ENCODE measurements at places on chromosomes 6 and 20. TPM values are rescaled to one million over a fixed set of nuclear protein-coding genes. Genes with fewer than 3 reads are reported as not detected.
A peak's percentile ranks its signal among the peaks of the same experiment; 100 is the strongest.

- no peaks in the 10 kb centered on the region for H3K27me3 ChIP-seq
- H3K36me3 ChIP-seq: no peaks in the 10 kb centered on the region
- H3K4me1 ChIP-seq: no peaks in the 10 kb centered on the region
- no peak overlapping the region for H3K4me3 ChIP-seq
- H3K27ac ChIP-seq: no peak overlapping the region
These were observed 122.3 kb downstream of the TBXT start for GRCh38 chr6:166045173-166045859.

DNA sequence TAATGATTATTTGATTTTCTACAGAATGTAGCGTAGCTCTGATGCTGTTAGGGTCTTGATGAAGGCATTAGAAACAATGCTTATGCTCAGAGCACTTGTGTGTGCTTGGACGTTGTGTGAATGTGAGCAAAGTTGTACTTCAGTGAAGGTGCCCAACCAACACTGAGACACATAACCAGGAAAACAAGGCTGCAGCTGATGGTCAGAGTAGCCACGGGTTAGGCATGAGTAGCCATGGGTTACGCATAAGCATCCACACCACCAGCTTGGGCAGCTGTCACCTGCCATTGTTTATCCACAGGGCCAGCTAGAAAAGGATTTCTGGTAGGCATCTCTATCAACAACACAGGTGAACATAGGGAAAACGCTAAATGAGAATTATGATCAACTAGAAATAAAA lies 326.6 kb downstream of the NRN1 start:
- H3K27me3 ChIP-seq: no peaks in the 10 kb centered on the region
- no peak overlapping the region for H3K27ac ChIP-seq
- no peaks in the 10 kb centered on the region for H3K4me1 ChIP-seq
- no peak for DNase-seq

DNA sequence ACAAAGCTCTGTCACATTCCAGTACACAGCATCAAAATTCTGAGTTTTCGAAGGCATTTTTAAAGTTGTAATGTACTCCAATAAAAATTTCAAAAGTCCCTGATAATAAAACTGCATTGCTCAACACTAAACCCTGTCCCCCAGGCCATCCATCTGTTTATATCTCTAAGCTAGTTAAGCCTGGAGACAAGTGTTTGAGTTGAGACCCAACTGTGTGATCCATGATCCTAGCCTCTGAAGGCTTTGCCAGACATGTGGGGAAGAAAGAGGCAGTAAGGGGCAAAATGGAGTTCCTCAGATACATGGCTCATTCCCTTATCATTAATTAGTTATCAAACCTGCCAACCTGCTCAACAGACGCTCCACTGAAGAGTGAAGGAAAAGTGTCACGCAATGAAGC lies 198.4 kb downstream of the ISM1 start:
- no peak for DNase-seq
- H3K27me3 ChIP-seq: no peaks in the 10 kb centered on the region
- H3K27ac ChIP-seq: no peak overlapping the region

DNA sequence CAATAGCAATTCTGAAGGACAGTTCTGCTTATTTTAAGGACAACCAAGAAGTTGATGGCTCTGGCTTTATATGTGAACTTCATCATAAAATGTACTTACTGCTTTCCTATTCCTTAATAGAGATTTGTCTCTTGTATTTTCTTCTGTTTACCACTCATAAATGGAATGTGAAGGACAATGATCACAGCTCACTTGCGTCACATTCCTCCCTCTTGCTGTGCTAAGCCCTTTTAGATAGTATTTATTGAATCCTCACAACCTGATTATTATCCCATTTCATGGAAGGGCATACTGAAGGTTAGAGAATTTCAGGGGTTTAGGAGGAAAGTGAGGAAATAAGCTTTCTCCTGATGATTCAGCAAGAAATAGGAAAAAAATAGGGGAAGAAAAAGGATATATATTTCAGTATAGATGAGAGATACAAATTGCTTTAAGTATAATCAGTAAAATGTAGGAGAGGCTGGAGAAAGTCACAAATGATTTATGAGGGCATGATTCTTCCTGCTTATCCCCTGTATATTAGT lies 132.9 kb downstream of the AIG1 start:
- H3K4me1 ChIP-seq: no peaks in the 10 kb centered on the region
- H3K27ac ChIP-seq: no peak overlapping the region
- DNase-seq: no peak
- H3K4me3 ChIP-seq: no peak overlapping the region
- peaks cover 4% of the 10 kb centered on the region for H3K36me3 ChIP-seq

DNA sequence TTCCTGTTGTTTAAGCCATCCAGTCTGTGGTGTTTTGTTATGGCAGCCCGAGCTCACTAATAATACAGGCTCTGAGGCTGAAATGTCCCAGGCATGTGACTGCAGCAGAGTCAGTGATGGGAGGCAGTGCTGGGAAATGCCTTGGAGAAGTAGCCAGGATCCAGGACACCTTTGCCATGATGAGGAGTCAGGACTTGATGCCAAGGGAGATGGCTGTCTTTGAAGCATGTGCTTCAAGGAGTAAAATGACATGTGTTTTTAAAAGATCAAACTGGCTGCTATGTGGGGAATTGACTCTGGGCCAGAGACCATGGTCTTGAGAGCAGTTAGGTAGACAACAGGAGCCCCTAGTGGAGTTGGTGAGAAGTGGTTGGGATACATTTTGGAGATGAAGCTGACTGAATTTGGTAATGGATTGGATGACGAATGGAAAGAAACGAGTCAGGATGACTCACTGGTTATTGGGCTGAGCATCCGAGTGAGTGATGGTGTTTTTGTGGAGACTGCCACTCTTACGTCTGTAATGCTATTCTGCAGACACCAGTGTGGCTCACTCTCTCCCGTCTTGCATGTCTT lies 322.2 kb downstream of the PLCB1 start:
- no peaks in the 10 kb centered on the region for H3K36me3 ChIP-seq
- no peak for DNase-seq
- H3K4me3 ChIP-seq: no peak overlapping the region
- no peak overlapping the region for H3K27ac ChIP-seq
- no peaks in the 10 kb centered on the region for H3K27me3 ChIP-seq

SCGN gene
- total RNA-seq: not detected

TRIM31 gene
- not detected for total RNA-seq

- no peak overlapping the region for H3K27ac ChIP-seq
- H3K4me3 ChIP-seq: no peak overlapping the region
- H3K27me3 ChIP-seq: no peaks in the 10 kb centered on the region
- no peak for DNase-seq
These were observed 441.8 kb upstream of the DEFB115 start for GRCh38 chr20:30815577-30816181.

- no peaks in the 10 kb centered on the region for H3K27me3 ChIP-seq
- H3K36me3 ChIP-seq: no peaks in the 10 kb centered on the region
- peak overlapping the region; percentile 27 for H3K27ac ChIP-seq
- no peak overlapping the region for H3K4me3 ChIP-seq
These were observed 182.3 kb downstream of the MTFR2 start for GRCh38 chr6:136067731-136068341.

DNA sequence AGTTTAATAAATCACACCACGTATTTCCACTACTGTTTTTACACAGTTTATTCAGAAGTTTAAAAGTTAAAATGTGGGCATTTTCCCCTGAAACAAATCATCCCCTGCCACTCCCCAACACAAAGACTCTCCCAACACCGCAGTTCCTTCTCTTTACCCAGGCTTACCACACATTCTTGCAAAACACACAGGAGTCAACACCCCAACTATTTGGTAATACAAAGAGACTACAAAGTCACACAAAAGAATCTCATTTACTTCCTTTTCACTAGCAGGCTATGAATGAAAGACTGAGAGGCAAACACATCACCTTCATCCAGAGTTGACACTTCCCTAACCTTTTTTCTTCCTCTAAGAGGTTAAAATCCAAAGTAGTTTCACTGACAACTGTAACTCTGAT lies 51.1 kb downstream of the KCTD20 start:
- no peak overlapping the region for H3K4me3 ChIP-seq
- no peak for DNase-seq
- no peak overlapping the region for H3K27ac ChIP-seq
- H3K36me3 ChIP-seq: no peaks in the 10 kb centered on the region
- no peaks in the 10 kb centered on the region for H3K27me3 ChIP-seq

DNA sequence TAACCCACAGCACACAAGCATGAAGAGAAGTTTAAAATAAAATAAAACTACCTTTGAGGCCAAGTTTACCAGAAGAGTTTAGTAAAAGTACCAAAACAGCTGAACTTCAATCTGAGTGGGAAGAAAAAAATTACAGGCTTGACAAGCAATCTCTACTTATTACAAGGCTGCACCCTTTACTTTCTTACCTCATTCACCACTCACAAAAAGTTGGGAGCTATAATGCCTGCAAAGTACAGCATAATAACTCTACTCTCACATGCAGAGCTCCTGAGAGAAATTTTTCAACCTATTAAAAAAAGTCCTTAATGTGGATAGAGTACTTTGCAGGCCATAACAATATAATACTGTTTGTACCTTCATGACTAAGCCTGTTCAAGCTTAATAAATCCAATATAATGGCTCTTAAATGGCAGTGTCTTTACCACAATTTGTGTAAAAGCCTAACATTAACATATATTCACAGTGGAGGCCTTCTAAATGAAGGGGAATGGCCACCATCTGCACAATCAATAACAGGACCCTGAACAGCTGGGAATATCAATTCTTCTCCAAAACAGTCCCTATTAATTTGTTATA lies 103.1 kb downstream of the DST start:
- H3K4me1 ChIP-seq: no peaks in the 10 kb centered on the region
- peak overlapping the region; percentile 65 for H3K4me3 ChIP-seq
- no peak for DNase-seq
- no peaks in the 10 kb centered on the region for H3K27me3 ChIP-seq
- peak overlapping the region; percentile 95 for H3K27ac ChIP-seq

DNA sequence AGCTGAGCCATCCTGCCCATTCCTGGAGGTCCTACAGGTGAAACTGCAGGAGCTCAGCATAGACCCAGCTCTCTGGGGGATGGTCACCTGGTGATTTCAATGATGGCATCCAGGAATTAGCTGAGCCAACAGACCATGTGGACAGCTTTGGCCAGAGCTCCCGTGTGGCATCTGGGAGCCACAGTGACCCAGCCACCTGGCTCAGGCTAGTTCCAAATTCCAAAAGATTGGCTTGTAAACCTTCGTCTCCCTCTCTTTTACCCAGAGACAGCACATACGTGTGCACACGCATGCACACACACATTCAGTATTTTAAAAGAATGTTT lies 44.0 kb downstream of the SIRPA start:
- peaks cover 5% of the 10 kb centered on the region for H3K4me1 ChIP-seq
- H3K27ac ChIP-seq: no peak overlapping the region
- no peak overlapping the region for H3K4me3 ChIP-seq
- no peak for DNase-seq
- H3K27me3 ChIP-seq: no peaks in the 10 kb centered on the region
- H3K36me3 ChIP-seq: peaks cover 44% of the 10 kb centered on the region

SUN5 gene
- total RNA-seq: not detected

- no peak overlapping the region for H3K27ac ChIP-seq
- H3K36me3 ChIP-seq: no peaks in the 10 kb centered on the region
- no peaks in the 10 kb centered on the region for H3K27me3 ChIP-seq
- no peak overlapping the region for H3K4me3 ChIP-seq
- DNase-seq: no peak
These were observed 356 bp downstream of the TBXT start for GRCh38 chr6:166167258-166167731.

DUSP15 gene
- 31.8 TPM for total RNA-seq

- H3K27me3 ChIP-seq: no peaks in the 10 kb centered on the region
- no peaks in the 10 kb centered on the region for H3K4me1 ChIP-seq
- H3K36me3 ChIP-seq: no peaks in the 10 kb centered on the region
- DNase-seq: no peak
These were observed 13.5 kb upstream of the MOXD1 start for GRCh38 chr6:132414761-132415160.

DNA sequence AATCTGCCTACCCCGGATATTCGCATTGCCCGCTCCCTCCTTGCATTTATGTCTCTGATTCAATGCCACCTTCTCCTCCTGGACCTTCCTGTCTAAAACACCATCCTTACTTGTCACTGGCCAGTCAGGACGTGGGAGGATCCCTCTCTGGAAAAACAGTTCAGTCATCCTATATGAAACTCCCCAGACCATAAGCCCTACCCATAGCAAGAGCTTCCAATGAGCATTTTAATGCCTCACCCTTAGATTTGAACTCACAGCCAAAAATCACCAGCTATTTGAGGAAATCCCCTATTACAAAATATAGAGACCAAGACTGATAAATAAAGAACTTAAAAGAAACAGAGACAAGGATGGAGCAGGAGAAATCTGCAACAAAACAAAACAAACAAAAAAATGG lies 86.4 kb downstream of the SHLD1 start:
- H3K27me3 ChIP-seq: no peaks in the 10 kb centered on the region
- DNase-seq: no peak
- H3K4me3 ChIP-seq: no peak overlapping the region
- no peaks in the 10 kb centered on the region for H3K36me3 ChIP-seq
- H3K4me1 ChIP-seq: peaks cover 17% of the 10 kb centered on the region
- H3K27ac ChIP-seq: no peak overlapping the region

SALL4 gene
- total RNA-seq: 0.39 TPM

- no peak for DNase-seq
- H3K27ac ChIP-seq: no peak overlapping the region
- H3K36me3 ChIP-seq: no peaks in the 10 kb centered on the region
- no peak overlapping the region for H3K4me3 ChIP-seq
- no peaks in the 10 kb centered on the region for H3K27me3 ChIP-seq
These were observed 130.0 kb upstream of the GMDS start for GRCh38 chr6:2375443-2375842.

DNA sequence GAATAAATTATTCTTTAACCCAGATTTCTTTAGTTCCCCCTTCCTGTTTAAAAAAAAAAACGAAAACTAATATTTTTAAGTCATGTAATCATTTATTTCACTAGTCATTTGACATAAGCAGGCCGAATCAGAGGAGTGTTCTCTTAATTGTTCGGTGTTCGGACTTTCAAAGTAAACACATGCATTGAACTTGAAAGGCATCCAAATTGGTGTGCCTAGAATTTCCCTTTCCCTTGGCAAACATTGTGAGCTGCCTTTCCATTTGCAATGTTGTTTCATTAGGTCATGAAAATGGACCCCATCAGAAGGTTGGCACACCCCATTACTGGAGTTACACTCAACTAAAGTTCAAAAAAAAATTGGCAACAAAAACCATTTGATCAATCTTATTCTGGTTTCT lies 283.0 kb upstream of the MARCKS start:
- H3K4me1 ChIP-seq: no peaks in the 10 kb centered on the region
- no peak overlapping the region for H3K4me3 ChIP-seq
- no peak for DNase-seq
- no peak overlapping the region for H3K27ac ChIP-seq
- H3K36me3 ChIP-seq: no peaks in the 10 kb centered on the region
- no peaks in the 10 kb centered on the region for H3K27me3 ChIP-seq

PRR18 gene
- total RNA-seq: 0.60 TPM

- no peak overlapping the region for H3K4me3 ChIP-seq
- DNase-seq: no peak
- H3K27me3 ChIP-seq: no peaks in the 10 kb centered on the region
- no peaks in the 10 kb centered on the region for H3K4me1 ChIP-seq
- H3K27ac ChIP-seq: no peak overlapping the region
These were observed 75.3 kb downstream of the SNAP91 start for GRCh38 chr6:83633609-83634008.

DNA sequence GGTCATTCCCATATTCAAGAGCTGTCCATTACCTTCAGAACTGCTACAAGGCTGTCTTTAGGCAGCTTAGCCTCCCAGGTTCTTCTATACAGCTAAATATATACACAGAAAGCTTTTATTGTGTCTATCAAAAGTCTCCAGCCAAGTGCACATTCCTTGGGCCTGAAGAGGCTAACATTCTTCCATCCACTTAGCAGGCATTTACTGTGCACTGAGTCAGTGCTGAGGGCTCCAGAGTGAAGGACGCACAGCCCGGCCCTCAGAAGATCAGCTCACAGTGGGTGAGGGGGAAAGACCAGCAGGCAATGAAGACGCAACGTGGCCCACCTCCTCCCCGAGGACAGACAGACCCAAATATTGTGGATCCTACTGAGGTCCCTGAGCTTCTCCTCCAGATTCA lies 569.9 kb downstream of the CDH26 start:
- no peak overlapping the region for H3K4me3 ChIP-seq
- no peak for DNase-seq
- no peaks in the 10 kb centered on the region for H3K4me1 ChIP-seq
